NCI-H187 treated with DMSO at 0.1 percent for 48 hours (cell line): ENCODE measurements at places on chromosomes 2 and 18.

DNA sequence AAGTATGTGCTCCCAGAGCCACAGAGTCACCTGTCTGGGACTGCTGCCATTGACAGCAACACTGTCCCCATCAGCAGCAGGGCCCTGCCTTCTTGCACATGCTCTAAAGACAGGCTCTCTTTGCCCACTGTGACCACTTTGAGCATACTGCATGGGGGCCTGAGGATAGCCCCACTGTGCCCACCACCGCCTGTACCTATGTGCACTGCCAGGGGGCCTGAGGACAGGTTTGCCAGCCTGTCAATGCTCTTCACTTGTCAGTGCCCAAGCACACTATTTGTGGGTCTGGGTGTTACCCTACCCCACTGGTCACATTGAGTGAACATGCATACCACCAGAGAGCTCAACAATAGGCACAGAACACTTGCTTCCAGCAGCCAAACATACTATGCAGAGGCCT, 1137.0 kb upstream of the FANCL start:
- no peak for DNase-seq

- no peak for DNase-seq
These were observed 24.6 kb upstream of the NOTO start for GRCh38 chr2:73177645-73178255.

DNA sequence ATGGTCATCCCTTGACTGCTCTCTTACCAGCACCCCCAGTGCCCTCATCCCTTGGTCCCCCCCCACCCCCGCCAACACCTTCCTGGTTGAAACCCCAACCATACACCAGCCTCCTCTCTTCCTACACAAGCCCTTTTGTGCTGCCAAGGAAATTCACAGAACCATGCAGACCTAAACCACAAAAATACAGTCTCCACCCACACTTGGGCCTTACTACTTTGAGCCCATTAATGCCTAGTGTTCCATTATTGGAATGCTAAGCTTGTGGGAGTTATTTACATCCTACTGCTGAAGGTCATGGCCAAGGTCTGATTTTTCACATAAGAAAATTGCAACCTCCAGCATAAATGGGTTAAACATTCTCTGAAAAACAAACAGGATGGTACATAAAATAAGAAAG, 4.1 kb upstream of the CRACDL start:
- DNase-seq: no peak

- no peak for DNase-seq
These were observed 116.1 kb downstream of the RNF144A start for GRCh38 chr2:7033136-7033960.

DNA sequence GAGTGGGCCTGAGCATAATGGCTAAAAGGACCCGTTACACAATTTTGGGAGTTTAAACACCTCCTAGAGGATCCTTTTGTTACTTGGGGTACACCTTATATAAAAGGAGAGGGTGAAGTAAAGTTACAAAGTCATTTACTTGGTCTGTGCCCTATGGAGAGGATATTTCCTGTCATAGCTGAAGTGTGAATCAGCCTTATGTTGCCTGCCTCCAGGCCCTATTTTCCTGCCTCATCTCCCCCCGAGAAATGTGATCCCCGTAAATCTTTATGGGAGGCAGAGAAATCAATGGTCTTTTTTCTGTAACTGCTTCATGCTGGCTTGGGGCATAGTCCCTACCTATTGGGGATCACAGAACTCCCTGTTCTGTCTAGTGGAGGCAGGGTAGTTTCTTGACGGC, 906.6 kb downstream of the DSC3 start:
- no peak for DNase-seq

- DNase-seq: no peak
These were observed 64.5 kb downstream of the CACNB4 start for GRCh38 chr2:152034257-152034801.

DNA sequence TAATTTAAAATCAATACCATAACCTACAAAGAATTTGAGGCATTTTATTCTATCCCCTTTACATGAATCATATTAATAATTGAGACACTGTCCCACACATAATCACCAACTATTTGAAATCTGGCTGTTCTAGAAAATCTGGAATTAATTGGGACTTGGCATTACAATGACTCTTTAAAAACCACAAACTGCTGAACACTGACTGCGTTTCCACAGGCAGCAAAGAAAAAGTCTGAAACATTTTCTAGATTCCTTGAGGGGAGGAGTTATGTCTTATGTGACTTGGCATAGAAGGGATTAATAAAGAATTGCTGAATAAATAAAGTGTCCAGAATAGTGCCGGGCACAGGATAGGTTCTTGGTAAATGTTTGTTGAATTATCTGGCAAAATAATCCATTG, 61.4 kb downstream of the GPR39 start:
- no peak for DNase-seq

DNA sequence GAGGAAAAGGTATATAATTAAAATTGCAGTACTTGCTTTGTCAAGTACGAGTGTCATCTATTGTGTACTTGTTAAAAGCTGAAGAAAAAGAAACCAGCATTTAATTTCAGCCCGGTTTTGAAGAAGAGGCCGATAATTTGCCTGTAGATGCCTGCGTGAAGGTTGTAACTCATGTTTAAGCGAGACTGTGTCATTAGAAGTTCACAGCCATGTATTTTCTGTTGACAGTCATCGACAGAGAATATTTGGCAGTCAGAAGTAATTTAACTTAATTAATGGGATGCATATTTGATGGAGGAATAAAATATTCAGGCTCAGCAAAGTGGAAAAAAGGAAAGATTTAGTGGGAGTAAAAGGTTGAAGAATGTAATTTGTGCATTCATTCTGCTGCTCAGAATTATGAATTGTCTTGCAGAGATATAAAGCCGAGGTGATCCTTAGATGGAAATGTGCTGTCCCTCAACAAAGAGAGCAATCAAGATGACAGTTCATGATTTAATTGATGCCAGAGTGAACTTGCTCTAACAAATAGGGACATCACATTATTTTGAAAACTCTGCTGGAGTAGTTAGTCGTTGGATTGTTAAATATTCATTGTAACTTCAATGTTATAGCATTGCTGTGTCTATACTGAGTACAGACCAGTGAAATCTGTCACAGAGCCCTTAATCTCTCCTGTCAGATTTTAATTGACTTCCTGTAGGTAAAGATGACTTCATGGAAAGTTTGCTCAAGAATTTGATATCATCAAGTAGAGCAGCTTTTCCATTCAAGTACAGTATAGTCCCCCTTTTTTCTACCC, 53.9 kb downstream of the ZNF407 start:
- no peak for DNase-seq

- no peak for DNase-seq
These were observed 10.3 kb downstream of the NCK2 start for GRCh38 chr2:105754994-105755393.

- DNase-seq: no peak
These were observed 999.7 kb upstream of the LRRTM1 start for GRCh38 chr2:81304154-81304830.

DNA sequence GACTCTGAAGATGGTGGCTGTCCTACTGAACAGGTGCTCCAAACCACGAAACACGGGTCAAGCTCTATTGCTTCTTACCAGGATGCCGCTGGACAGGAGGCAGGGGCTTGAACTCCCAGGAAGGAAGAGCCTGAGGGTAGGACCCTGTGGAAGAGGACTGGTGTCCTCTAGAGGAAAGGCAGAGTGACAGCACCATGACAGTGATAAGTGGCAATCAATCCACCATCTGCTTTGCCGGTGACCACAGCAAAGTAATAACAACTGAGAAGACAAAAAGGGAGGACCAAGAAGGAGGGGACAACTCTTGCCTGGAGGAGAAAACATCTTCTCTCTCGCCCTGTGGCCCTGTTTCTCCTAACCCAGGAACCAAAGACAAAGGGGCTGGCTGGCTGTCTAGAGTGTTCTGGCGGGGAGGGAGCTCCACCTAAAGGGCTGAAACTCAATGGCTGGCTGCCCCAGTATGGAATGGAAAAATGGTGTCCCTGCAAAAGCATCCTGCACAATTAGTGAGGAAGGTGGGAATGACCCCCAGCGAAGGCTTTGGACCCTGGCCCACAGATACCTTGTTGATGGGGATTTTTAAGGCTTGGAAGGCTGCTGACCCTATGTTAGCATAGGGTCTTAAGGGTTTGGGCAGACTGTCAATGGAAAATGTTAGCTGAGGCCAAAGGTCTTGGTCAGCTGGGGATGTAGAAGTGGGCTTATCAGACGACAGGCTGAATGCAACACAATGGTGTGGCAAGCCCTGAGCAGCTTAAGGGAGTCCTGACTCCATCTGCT, 35.4 kb downstream of the PROC start:
- DNase-seq: no peak

GRCh38 chr2:225463449-225463848, 63.9 kb downstream of the NYAP2 start:
- DNase-seq: no peak

DNA sequence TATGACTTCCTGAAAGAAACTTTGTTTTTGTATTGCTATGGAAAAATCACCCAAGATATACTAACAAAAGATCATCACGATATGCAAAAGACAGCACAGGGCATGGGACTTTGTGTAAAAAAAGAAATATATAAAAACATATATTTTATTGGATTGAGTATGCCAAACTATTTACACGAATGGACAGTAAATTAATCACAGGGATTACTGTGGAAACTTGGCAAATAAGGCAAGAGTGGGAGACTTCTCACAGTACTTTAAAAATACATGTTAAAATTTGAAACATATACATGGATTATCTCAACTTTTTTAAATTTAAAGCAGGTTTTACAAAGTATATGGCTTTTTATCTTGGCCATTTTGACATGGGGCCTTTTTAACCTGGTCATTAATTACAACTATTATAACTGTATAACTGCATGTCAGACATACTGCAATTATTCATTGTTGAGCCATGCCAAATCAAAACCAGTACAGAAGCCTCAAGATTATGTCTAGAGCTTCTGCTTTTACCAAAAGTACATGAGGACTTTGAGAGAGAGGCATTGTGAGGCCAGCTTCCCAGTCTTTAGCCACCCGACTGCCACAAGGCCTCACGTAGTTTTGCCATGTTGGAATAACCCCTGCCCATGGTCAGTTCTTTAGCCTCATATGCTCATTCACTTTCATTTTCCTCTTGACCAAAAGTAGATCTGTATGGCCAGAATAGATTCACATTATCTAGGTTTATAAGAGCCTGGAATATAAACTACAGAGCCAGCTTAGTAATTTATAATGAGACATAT, 419.8 kb downstream of the SETBP1 start:
- no peak for DNase-seq
